ENCODE measurements at places on chromosomes 13 and 19.

DNA sequence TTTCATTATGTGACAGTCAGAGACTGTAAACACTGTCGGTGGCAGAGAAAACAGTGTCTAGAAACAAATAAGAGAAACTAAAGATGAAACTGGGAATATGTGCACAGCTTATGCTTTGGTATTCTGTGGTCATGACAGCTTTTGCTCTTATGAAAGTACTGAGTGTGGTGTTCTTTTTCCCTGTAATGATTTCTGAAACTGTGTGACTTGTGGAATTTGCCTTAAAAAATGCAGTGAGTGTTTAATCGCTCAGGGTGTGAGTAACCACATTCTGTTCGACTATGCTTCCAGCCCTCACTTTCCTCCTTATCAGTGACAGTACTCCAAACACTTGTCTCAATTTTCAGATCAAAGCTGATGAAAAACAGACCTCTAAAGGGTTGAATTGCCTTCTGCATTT, 66.9 kb upstream of the DIAPH3 start:
- DNase-seq: no peak

DNA sequence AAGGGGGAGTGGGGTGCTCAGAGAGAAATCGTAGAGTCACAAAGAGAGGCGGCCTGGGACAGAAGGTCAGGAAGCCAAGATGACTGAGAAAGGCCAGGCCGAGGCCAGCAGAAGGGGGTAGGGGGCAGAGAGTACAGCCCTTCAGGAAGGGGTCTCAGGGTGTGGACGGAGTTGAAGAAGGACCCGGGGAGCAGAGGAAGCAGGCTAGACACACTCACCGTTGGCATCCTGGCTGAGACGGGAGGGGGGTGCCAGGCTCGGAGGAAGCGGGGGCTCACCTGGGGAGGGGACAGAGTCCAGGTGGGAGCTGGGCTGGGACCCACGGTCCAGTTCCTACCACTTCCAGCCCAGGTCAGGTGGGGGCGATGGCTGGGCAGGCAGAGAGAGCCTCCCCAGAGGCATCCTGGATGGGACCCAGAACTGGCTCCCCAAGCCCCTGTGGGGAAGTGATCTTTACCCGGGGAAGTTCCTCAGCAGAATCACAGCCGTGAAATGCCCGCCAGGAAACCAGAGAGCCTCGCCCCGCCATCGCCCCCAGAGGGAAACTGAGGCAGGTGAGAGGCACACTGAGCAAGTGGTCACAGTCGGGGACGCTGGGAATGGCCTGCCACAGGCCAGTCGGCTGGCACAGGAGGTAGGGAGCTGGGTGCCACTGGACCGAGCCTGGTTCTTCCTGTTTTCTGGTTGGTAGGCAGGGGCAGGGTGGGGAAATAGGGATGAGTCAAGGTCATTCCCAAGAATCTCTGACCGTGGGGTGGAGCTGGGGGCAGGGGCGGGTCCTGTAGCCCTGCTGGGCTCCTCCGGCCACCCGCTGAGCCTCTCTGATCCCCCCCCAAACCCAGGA, 1.4 kb downstream of the MATK start:
- DNase-seq: no peak

DNA sequence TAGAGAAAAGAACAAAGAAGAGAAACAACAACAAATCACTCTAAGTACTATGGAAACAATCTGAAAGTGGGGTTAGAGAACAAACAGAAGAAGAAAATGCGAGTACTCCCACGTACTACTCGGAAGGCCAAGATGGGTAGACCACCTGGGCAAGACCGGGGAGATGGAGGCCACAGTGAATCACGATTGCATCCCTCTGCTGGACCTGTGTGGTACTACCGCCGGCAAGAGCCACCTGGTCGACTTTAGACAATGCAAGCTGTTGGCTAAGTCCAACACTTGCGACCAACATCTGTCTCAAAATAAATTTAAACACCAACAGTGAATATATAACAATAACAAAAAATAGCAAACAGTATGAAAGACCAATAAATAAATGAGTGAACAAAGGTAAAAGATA, 45.5 kb upstream of the ZNF91 start:
- no peak for DNase-seq

GRCh38 chr13:30906411-30907051, 460 bp downstream of the MEDAG start:
- DNase-seq: peak; percentile 49

GRCh38 chr13:105541565-105541964, 993.9 kb downstream of the EFNB2 start:
- DNase-seq: no peak

DNA sequence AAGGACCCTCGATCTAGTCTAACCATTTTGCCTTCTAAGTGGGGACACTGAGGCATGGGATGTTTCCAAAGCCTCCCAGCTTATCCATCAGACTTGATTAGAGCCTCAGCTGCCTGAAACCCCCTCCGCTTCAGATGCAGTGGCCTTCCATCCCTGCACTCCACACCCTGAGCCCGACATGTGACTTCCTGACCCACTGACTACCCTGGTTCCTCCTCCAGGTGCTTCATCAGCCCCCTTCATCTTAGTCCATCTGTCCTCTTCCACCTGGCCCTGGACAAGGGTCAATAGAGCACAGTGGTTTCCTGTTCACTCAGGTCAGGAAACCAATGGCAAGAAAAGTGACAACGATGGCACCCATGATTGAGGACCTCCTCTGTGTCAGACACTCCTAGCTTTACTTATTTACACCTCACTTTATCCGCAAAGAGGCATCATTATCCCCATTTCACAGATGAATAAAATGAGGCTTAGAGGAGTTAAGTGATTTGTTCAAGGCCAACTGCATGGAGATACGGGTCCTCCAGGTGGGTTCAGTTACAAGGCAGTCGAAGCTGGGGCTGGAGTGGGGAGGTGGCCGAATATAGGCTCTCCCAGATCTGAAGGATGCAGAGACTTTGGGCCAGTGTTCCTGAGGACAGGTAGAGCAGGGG, 81.6 kb upstream of the TM9SF2 start:
- DNase-seq: no peak

Measured in left ventricle myocardium superior (tissue), 1 donor.